ENCODE measurements at places on chromosomes 2 and 18.

DNA sequence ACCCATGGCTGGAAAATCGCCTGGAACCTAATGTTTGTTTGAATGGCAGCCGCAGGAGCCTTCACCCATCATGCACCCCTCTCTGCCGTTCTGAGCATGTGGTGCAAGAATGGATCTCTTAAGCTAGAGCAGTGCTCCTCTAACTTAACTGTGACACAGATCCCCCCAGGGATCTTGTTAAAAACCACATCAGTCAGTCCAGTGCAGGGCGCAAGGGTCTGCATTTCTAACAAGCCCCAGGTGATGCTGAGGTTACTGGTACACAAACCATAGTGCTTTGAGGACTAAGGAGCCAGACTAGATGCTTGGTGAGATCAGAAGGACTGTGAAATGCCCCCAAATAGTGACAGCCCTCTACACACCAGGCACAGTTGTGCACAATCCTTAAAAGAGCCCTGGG lies 87.1 kb upstream of the KCTD1 start:
- no peak for DNase-seq

- DNase-seq: no peak
Observed at GRCh38 chr18:57975805-57976204, 68.2 kb upstream of the NEDD4L start.

GRCh38 chr2:148943097-148943496 lies 68.1 kb downstream of the KIF5C start:
- no peak for DNase-seq

GRCh38 chr2:232211743-232212686 lies 166.5 kb upstream of the ALPP start:
- no peak for DNase-seq

DNA sequence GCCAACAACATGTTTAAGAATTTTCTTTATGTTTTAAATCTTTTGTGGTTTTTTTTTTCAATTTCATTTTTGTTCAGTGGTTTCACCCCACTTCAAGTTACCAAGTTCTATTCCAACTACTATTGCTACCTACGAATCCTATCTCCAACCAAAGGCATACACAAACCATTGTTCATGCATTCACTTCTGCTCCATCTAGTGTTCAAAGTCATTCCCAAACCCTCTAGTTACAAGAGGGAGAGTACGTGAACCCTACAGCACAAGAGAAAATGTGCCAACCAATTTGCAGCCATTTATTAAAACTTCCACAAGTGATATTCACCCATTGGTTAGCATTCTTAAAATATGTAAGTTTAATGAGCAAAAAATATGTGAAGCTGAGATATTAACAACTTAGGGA lies 295.1 kb upstream of the KYNU start:
- DNase-seq: no peak

DNA sequence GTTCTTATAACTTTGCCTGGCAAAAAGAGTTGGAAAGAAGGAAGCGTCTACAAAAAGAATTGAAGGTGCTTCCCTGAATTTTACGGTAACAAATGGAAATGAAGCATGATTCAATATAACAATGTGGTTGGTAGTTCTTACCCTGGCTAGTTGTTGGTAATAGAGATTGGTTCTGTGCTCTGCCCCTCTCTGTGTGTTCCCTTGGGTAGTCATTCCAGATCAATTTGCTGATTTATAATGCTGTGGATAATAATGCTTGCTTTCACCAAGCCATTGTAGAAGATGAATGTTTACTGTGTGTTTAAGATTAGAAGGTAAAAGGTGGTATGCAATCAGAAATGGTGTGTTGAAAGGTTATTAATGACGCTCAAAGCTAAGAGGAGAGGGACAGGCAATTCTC lies 577.8 kb upstream of the NXPH2 start:
- DNase-seq: no peak
